NCI-H1105 (cell line): ENCODE measurements at places on chromosomes 6 and 20.

DNA sequence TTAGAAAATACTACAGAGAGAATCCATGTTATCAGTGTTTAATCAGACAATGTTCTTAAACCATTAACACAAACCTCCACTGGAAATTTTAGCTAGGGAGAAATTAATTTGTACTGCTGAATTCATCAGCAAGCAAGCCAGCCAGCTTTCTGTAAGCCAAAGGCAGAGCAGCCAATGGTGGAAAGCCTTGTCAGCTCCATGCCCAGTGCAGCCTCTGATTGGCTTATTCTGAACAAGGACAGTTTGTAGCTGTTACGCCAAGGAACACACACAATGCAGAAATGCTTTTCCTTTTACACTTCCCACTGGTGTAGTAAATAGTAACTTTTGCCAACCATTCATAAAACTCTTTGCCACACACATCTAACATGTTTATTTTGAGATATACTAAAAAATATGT, 265.0 kb downstream of the TENT5A start:
- no peak for DNase-seq

DNA sequence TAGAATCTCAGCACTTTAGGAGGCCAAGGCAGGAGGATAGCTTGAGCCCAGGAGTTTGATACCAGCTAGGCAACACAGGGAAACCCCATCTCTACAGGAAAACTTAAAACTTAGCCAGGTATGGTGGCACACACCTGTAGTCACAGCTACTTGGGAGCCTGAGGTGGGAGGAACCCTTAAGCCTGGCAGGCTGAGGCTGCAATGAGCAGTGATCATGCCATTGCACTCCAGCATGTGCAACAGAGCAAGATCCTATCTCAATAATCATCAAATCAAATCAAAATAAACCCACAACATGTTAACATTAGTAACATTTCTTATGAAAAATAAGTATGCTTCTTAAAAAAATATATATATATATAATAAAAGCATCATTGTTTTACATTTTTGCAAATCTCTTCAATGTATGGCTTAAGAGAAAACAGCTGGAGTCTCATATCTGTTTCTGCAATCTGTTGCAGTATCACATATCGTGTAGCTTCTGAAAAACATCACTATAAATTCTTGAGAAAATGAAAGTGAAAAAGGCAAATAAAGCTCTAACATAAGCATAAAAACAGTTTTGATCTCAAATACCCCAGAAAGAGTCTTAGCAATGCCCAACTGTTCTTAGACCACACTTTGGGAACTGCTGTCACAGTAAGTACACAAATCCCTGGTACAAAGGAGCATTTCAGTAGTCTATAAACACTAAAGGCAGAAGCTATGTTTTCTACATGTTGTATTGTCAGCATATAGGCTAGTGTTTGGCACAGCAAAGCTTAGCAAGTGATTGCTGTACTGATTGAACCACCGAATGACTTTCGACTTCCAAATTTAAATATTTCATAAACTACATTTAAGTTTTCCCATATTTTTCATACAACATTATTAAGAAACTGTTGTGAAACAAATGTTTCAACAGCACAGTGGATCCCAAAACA, 8.0 kb downstream of the MMUT start:
- no peak for DNase-seq

- DNase-seq: no peak
Observed at GRCh38 chr20:60727425-60727824, 524.6 kb upstream of the CDH4 start.

- peak; percentile 12 for DNase-seq
Observed at GRCh38 chr6:44253307-44254101, 3.8 kb downstream of the SLC35B2 start.

DNA sequence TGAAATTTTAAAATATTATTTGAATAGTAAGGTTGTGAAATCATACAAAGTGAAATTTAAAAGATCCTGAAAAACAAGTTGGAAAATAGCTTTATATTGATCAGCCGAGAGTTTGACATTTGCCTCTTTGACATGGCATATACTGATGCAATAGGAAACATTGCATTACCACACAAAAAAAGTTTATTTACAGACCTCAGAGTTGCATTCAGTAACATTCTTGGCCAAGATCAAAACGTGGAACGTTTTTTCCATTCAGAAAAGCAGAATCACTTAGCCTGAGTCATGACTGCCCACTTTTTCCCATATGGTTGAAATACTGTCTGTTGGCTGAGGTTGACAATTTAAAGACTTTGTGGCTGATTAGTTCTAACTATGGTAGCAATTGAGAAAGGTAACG, 55.1 kb upstream of the BACH2 start:
- no peak for DNase-seq

- peak; percentile 77 for DNase-seq
Observed at GRCh38 chr20:8043687-8044282, 24.2 kb upstream of the TMX4 start.

GRCh38 chr6:27518881-27519795, 46.2 kb upstream of the ZNF184 start:
- DNase-seq: peak; percentile 69

DNA sequence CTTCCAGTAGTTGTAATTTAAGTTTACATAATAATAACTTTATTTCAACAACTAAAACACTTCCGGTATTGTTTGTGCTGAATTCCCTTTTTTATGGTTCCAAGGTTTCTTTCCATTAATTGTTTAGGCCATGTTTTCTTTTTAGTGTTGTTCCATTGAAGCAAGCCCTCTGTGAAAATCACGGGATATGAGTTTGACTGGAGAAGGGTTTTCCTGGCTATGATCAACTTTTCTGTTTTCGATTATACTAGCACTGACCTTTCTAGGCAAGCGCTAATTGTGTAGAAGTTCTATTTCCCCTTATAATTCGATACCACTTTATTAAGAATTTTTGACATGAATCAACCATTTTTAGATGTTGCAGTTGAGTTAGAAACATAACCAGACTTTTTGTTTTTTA, 2.4 kb downstream of the LAMA2 start:
- DNase-seq: no peak

DNA sequence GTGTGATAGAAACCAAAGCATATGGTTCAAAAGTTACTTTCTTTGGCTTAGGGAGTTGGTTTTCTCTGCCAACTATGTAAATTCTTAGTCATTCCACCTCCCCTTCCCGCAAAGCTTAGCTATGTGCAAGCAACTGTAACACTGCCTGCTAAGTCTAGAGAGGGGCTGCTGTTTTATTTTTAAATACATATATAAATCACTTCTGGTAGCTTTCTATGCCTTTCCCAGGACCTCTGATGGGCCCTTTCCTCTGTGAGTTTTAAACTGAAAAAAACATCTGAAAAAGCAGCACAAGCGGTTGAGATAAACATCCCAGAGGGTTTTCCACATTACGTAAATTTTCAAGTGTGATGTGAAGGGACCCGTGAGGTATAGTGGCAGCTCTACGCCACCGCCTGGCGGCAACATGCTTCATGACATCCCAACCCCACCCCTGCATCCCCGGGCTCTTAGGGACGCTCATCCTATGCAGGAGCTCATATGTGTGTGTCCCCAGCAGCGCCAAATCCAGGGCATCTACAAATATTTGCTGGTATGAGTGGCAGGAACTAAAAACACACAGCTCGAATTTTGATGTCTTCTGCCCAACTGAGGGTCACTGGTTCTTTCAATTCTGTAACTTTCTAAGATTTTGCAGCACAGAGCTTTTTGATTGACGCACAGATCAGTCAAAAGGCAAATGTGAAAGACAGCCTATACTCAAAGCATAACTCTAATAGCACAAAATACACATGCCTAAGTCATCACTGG, 12.7 kb downstream of the SAYSD1 start:
- no peak for DNase-seq

DNA sequence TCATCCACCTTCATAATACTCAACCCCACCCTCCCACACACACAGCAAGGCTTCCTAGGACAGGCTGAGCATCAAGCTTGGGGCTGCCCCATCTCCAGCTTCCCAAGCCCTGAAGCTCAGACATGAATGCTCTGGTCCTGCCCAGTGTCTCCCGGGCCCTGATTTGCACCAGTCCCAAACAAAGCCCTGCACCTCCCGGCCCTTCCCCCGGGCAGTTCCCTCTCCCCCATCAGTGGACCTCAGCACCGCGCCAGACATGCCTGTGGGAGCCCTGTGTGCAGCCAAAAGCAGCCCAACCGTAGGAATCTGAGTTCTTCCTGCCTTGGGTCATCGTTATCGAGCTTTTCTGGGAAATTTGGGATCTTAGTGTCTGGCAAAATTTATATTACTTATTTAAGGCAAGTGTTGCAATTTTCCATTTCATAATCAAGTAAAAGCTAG, 63.5 kb downstream of the THBS2 start:
- no peak for DNase-seq

DNA sequence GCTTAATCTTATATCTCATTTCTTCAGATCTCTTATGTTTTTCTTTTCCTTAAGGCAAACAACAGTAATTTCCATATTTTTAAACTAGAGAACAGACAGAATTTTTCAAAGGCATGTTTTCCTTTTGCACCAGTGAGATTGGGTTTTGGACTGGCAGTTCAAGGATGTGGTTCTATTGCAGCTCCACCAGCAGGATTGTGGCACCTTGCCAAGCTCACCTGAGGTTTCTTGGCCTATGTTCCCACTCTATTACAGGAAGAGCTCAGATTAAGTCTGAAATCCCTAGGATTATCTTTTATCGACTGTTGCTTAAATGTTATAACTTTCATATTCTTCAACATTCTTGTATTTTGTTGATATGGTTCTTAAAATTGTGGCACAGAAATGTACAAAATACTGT, 218.9 kb downstream of the PLCB4 start:
- DNase-seq: peak; percentile 2

GRCh38 chr20:62831361-62831788, 14.5 kb downstream of the COL9A3 start:
- no peak for DNase-seq

- DNase-seq: no peak
Observed at GRCh38 chr6:75275067-75275466, 9.5 kb downstream of the TMEM30A start.

DNA sequence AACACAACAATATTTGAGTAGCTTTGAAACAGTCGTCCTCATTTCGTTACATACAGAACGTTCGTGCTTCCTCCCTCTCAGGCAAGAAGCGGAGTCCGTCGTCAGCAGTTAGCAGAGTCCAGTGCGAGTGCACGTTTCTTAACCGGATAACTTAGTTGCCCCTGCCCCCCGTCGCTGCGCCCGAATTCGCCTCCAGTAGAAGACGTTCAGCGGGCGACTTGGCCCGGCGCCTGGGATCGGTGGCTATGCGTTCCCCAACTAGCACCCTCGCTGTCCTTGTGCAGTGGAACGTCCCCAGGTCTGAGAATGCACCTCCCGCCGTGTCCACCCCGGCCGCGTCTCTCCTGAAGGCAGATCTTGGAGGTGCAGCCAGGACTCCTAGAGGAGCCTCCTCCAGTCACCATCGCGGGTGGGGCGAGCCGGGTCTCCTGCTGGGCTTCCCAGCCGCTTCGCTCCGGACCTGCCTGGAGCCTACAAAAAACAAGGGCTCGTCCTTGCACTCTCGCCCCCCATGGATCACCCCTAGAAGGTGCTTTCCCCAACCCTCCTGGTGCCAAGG, 910 bp upstream of the PCSK2 start:
- DNase-seq: peak; percentile 43

GRCh38 chr6:132760256-132760655, 2.6 kb upstream of the VNN2 start:
- DNase-seq: no peak
